ENCODE measurements at places on chromosomes 1 and 21.
A peak's percentile ranks its signal among the peaks of the same experiment; 100 is the strongest.

GRCh38 chr1:43153443-43153842 is 18.6 kb downstream of the EBNA1BP2 start:
- no peak for DNase-seq

DNA sequence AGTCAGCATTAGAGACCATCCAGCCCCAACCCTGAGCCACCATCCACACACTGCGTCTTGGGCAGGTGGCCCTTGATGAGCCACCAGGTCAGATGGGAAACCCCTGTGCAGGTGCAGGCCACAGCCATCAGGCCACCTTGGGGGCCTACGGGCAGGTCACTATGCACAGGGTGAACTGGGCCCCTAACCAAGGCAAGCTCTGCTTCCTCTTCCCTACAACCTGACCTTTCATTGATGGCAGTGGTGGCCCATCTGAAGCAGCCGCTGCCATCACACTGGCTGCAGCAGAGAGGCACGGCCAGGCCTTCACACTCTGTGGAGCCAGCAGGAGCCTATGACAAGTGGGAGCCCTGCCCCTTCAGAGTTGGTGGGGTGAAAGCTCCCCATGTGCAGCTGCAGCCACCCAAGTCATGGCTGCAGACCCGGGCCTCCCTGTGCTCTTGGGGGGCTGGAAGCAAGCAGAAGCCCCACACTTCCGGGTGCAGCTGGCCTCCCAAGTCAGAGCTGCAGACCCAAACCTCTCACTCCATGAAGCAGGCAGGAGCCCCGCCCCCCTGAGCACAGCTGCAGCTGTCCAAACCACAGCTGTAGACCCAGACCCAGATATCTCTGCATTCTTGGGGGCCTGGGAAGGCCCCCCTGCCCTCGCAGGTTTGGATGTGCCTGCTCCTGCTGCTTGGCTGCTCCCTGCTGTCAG is 681.5 kb downstream of the MATN1 start:
- no peak for DNase-seq

- DNase-seq, result no peak
Measured at GRCh38 chr1:40634901-40635655, 30.4 kb downstream of the RIMS3 start.

DNA sequence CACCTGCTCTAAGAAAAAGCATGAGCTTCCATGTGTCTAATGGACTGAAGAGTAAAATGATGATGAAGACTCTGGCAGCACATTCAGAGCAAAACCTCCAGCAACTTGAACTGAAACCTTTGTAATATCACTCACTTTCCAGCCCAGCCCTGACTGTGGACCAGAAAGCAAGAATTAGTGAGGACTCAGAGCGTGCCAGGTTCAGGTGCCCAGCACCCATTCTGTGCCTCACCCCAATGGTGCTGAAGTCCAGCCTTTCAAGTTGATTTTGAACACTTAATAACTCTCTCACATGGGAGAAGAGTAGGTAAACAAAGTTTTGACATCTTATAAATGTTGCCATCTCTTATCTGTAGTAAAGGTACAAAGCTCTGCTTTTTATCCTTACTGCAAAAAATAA is 350.0 kb downstream of the KCNH1 start:
- no peak for DNase-seq

GRCh38 chr21:26892151-26892550 is 46.9 kb upstream of the ADAMTS1 start:
- DNase-seq, result no peak

DNA sequence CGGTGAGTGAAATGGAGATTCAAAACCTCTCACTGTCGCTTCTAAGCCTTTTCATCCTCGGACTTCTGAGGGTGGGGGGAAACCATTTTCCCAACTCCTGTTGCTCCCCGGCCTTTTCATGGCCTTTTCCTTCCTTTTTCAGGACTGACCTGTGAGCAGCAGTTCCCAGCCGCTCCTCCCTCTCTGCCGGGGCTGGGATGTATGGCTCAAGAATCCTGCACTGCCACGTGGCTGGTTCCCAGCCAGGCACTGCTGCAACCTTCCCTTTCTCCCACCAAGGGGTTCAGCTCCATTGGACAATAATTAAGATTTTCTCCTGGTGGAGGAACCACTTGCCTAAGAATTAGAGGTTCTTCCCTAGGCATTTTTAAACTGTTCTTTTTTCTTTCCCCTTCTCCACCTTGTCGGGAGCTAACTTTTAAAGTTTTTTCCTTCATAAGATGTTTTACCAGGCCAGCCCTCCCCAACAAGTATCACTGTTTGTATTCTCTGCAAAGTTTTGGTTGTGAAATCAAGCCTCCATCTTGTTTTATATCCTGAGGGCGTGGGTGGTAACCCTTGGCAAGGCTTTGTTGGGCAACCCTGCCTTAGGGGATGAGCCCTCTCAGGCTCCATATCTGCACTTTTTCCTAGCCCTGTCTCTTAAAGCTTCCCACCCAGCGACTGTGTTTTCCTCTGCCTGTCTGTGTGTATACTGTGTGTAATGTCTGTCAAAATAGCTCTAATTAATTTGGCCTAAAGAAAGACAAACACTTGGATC is 1166.6 kb upstream of the ADGRL2 start:
- DNase-seq, result no peak

GRCh38 chr1:235027862-235028250 is 100.8 kb downstream of the TOMM20 start:
- no peak for DNase-seq

DNA sequence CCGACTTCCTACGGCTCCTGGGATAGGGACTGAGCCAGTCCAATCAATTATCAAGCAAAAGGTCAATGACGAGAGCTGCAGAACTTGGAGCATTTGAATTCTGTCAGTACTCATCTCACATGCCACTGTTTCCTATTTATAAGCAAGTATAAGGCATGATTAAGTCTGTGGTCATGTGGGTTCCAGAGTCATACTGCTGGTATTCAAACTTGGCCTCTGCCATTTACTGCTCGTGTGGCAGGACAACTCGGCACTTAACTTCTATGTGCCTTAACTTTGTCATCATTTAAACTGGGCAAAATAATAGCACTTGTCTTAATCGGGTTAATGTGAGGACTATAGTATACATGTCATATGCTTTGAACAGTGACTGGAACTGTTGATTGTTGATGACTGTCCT is 44.9 kb upstream of the TNFSF18 start:
- peak; percentile 2 for DNase-seq

GRCh38 chr1:113930499-113931161 is 1.5 kb downstream of the HIPK1 start:
- DNase-seq, result peak; percentile 74

DNA sequence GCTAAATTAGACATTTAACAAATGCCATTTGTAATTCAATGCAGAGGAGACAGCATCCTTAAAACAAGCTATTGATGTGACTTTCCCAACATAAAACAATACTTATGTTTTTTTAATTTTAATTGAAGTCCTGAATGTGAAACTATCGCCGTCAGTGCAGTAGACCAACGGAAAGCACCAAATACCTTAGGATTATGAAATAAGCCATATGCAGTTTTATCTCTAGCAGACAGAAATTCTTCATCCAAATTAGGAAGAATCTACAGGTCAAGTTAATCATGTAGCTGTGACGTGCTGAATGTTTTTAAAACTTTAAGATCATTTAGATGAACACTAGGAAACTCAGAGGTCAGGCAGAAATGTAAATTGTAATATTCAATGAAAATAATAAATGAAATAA is 714 bp upstream of the ST6GALNAC5 start:
- no peak for DNase-seq

GRCh38 chr1:156752843-156753482 is 1.5 kb upstream of the HDGF start:
- DNase-seq, result peak; percentile 8

DNA sequence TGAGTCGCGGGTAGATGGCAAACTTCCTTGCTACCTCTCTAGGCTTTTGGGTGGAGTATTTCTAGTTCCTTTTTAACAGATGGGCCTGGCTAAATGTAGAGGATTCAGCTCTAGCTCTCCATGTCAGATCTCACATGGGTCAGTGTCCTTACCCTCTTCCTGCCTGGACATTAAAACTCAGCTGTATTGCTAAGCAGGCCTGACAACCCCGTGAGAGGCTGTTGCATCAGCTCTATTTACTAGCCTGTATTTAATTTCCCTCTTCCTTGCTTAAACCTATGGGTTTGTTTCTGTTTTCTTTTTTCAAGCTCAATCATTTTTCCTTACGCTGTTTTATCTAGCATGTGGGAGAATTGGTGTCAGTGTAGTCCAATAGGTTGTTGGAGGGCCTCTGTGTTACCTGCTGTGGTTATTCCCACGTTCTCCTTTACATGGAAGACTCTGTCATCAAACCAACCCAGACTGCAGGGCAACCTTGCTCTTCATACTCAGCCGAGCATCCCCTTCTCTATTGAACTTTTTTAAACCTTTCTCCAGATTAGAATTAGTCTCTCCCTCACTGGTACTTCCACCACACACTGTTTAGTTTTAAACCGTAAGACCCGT is 79.5 kb upstream of the BACH1 start:
- no peak for DNase-seq

- DNase-seq, result peak; percentile 71
Measured at GRCh38 chr1:2001773-2002411, 1.7 kb downstream of the CFAP74 start.

GRCh38 chr1:221637641-221638041 is 104.2 kb downstream of the DUSP10 start:
- DNase-seq, result no peak

DNA sequence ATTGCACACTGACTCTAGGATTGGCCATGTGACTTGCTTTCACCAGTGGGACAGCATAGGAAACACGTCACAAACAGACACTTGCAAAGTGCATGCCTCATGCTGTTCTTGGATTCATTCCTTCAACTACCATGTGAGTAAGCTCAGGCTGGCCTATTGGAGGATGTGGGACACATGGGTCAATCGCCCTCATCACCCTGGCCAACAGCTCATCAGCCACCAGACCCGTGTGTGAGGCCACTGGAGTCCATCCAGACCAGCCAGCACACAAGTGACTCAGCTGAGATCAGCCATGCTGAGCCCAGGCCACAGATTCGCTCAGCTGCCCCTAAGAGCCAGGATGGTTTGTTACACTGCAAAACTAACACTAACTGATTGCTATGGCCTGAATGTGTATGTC is 216.1 kb upstream of the GRIK3 start:
- no peak for DNase-seq

- no peak for DNase-seq
Measured at GRCh38 chr1:227451057-227451456, 112.3 kb upstream of the ZNF678 start.

GRCh38 chr1:202068596-202068995 is 54.1 kb upstream of the GPR37L1 start:
- DNase-seq, result no peak

GRCh38 chr21:23729331-23729730 is 1878.0 kb downstream of the MRPL39 start:
- no peak for DNase-seq

DNA sequence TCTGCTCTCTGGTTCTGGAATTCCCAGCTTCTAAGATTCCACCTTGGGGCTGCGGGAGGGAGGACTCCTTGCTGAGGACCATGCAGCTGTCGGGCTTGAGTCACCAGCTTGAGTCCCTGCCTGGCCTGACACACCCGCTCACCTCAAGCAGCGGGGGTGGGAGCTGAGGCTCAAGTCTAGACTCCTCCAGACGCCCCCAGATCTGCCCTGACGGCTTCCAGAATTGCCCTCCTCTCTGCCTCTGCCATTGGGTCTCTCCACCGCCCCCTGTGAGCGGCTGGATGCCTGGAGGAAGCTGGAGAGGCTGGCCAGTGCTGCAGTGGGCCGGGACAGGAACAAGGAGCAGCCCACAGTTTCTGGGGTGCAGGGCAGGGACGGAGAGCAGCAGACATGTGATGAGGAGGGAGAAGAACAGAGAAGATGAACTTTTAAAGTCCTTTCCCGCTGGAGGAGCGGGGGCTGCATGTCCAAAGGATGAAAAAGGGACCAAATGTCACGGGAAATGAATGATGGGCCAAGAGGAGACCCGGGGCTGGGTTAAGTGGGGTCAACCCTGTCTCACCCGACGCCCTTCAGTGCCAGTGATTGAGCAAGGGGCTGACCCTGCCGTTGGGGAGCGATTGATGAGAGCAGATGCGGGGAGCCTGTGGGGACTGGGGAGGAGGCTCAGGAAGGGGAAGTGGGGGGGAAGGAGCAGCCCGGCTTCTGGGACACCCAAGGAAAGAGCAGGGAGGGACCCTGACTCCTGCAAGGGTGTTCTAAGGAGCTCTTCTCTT is 13.5 kb downstream of the CRABP2 start:
- DNase-seq, result peak; percentile 50

- peak; percentile 63 for DNase-seq
Measured at GRCh38 chr1:101112051-101112780, 86.6 kb upstream of the DPH5 start.

DNA sequence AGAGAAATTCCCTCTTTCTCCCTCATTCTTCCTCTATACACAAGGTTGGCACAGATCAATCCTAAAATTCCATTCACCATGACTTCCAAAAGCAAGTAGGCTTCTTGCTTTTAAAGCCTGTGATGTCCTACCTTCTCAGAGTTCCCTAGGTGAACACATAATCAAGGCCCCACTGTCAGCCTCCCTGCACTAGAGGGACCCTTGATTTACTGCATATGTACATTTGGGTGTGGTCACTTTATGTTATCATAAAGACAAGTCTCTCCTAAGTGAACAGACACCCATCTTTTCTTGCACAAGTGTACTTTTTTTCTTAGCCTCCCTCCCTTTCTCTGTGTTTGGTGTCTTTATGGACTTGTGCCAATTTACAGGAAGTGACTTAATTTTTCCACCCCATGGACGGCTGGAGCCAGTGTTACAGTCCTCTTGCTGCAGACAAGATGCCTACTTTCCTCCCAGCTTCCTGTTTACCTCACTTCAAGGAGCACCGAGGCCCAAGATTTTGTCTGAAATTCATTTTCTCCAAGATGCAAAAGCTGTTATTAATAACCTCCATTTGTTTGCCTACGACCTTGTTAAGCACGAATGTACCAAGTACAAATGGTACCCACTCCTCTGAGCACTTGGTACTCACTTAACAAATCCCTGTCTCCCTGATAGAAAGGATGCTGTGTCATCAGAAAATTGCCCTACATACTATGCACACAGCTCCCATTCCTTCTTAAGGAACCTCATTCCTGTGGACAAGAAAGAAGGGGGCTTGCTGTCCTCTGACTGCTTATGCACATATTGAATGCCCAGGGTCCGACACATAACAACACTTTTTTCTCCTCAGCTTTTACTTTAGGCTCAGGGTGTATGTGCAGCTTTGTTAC is 82.8 kb upstream of the SLC44A3 start:
- DNase-seq, result no peak

- DNase-seq, result no peak
Measured at GRCh38 chr1:103063921-103064320, 44.4 kb downstream of the COL11A1 start.

DNA sequence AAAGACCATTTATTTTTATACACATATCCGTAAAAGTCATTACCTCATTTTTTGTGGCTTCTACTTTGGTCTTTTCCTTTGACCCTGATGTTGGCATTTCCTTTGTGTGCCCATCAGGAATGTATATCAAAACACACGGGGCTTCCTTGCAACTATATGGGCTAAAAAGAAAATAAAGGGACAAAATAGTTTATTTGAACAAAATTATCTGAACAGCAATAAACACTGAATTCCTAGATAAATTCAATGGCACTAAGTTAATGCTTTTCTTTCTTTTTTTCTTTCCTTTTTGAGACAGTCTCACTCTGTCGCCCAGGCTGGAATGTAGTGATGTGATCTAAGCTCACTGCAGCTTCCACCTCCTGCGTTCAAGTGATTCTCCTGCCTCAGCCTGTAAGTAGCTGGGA is 45.2 kb downstream of the EPRS1 start:
- DNase-seq, result no peak

Data from eye (tissue), 1 donor.